DMS79 treated with DMSO at 0.1 percent for 48 hours (cell line): ENCODE measurements at places on chromosomes 1 and 21.

- no peak for DNase-seq
Observed at GRCh38 chr1:237583756-237584155, 307.0 kb downstream of the ZP4 start.

DNA sequence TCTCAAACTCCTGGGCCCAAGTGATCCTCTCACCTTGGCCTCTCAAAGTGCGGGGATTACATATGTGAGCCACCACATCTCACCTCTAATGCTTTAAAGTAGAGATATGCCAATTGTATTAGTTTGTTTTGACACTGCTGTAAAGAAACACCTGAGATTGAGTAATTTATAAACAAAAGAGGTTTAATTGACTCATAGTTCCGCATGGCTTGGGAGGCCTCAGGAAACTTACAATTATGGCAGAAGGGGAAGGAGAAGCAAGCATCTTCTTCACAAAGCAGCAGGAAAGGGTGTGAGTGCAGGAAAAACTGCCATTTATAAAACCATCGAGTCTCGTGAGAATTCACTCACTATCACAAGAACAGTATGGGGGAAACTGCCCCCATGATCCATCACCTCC is 3.5 kb upstream of the MYCL start:
- no peak for DNase-seq

DNA sequence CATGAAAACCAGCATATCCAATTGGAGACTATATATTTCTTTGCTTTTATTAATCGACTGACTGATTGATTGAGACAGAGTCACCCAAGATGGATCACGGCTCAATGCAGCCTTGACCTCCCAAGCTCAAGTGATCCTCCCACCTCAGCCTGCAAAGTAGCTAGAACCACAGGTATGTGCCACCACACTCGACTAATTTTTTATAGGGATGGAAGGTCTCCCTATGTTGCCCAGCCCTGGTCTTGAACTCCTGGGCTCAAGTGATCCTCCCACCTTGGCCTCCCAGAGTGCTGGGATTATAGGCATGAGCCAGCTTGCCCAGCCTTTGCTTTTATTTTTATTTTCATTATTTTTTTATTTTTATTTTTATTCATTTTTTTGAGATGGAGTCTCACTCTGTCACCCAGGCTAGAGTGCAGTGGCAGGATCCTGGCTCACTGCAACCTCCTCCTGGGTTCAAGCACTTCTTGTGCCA is 5.4 kb downstream of the SPEN start:
- DNase-seq = no peak

DNA sequence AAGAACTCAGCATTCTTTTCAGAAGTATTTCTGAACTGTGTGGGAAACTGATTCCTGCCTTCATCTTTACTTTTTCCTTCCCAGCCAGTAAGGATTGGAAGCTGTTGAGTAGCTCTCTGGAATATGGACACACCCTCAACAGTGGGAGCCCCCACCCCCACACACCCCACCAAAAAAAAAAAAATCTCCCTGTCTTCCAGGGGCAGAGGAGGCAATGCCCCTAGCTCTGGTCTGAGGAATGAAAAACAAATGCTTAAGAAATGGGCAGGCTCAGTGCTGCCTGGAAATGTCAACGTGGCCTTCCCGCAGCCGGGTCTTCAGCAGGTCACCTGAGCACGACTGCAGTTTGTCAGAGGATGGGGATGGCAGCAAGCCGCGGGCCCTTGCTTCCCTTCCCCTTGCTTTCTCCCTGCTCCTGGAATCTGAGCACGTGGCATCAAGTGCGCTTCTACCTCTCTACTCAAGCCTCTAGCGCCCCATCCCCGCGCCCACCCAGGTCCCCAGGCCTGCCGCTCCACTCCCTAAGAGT is 479 bp downstream of the RGS16 start:
- DNase-seq = peak; percentile 45

DNA sequence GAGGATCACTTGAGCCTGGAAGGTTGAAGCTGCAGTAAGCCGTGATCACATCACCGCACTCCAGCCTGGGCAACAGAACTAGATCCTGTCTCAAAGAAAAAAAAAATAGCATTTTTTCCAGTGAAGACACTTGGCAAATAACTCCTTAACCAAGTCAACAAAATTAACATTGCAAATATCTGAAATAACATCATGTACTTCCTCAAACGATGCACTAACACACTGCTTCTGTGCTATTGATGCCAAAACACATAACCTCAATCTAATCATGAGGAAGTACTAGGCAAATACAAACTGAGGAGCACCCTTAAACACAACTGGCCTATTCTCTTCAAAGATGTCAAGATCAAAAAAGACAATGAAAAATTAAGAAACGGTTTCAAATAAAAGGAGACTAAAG is 32.3 kb downstream of the PABPC4 start:
- DNase-seq = no peak

DNA sequence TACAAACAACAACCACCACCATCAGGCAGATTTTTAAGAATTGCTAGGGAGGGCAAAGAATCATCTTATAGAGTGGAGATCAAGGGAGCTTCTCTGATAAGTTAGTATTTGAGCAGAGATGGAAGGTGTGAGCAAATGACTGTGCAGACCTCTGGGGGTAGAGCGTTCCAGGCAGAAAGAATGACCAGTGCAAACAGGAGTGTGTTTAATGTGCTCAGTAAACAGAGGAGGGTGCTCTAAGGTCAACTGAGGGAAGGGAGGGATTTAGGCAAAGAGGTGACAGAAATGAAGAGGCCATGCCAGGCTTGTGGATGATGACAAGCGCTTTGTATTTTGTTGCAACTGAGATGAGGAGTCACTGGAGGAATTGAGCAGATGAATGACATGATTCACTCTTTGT is 172.5 kb upstream of the GJB5 start:
- DNase-seq = no peak

DNA sequence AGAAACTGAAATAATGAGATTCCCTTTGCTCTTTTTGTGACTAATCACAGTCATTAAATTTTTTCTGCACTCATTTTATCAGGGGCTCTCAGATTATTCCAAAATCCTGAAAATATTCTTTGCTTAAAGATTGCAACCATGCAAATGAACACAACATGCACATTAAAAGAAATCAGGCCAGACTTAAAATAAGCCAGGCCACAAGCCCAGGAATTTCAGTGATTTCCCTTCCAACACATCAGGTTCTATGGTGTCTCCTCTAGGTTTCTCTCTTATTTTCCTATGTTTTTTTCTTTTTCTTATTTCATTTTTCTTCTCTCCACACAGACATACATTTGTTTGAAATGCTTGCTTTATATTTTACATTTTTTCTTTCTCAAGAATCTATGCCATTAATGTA is 65.3 kb downstream of the NIBAN1 start:
- no peak for DNase-seq

- DNase-seq = no peak
Observed at GRCh38 chr1:198734323-198735008, 95.6 kb downstream of the PTPRC start.

DNA sequence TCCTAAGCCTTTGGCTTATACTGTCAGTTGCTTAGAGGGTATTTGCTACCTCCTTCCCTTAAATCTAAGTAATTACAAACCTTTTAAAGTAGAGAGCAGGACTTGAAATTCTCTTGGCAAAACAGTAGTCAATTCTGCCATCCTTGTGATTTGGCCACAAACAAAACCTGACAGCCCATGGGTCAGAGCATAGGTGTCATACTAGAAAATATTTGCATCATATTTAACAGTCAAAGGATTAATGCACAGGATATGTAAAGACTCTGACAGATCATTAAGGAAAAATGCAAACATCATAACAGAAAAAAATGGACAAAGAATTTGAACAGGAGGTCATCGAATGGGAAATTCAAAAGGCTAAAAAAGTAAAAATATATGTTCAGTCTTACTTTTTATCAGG is 50.5 kb downstream of the ZFYVE9 start:
- DNase-seq = no peak

DNA sequence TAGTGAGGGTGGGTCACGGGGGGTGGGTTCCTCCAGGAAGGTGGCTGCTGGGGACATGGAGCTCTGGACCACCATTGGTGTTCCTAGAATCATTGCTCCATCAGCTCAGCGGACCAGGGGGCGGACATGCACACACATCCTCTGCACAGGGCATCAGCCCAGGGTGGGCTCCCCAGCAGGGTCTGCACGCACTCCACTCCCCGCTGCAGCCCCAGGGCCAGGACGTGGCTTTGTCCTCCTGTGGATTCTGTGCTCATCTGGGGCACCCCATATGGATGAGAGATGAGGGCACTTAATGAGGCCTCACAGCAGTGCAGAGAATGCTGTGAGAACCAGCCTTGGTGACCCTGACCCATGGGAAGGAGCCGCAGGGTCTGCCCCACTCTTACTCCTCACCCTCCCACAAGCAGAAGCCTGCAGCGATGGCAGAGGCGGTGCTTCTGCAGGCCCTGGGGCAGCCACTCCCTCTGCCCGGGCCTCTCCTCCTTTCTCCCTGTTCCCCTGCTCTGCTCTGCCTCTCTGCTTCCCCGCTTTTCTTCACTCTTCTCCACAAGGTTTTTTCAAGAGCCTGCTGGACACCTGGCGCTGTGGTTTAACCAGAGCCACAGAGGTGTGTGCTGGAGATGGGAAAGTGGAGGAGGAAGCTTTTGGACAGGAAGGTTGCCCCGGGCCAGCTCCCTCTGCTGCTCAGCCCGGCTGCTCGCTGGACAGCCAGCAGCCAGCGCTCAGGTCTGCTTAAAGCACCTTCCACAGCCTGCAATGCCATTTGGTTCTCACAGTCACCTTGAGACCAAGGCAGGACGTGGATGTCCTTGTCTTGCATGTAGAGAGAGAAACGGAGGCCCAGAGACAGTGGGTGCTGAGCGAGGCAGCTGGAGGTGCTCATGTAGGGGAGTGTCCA is 26.3 kb upstream of the PCBP3 start:
- peak; percentile 22 for DNase-seq

DNA sequence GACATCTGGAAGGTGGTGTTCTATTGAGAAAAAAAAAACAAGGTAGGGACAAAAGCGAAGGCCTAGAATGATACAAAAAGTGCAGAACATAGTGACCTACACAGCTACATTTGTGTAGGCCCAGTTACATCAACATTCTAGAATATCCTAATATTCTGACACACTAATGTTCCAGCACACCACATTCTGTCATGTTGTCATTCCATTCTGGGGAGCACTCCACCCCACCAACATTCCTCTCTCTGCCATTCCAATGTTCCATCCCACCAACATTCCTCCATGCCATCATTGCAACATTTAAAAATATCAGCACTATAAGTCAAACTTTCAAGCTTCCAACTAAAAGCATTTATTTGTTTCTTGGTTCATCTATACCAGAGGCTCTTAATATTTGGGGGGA is 28.5 kb downstream of the COA7 start:
- DNase-seq = no peak

DNA sequence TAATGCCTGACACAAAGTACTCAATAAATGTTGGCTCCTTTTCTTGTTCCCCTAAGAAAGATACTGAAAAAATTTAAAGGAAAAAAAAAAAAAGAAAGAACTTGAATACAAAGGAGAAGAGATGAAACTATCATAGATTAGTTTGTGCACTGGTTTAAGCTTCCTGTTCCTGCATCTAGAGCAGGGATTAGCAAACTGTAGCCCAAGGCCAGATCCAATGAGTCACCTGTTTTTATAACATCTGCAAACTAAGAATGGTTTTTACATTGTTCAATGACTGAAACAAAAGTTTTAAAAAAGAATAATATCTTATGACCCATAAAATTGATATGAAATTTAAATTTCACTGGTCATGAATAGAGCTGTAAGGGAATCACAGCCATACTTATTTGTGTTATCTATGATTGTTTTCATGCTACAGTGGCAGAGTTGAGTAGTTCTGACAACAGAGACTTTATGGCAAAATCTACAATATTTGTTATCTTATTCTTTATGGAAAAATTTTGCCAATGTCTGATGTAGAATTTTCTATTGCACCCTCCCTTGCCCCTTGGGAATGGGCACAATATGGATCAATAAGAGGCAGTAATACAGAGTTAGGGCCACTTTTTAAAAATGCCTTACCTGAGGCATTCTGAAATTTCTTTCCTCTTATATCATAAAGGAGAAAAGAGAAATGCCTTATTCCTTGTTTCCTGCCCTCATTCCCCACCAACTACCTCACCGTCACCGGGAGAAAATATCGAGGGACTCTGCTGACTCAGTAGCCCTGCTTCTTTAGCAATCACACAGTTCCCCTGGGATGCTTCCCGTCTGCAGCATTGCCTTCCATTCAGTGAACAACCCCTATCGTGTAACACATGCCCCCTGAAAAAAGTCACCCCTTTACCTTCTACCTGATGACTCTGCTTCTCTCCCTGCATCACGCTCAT is 50.6 kb downstream of the WDR64 start:
- no peak for DNase-seq

DNA sequence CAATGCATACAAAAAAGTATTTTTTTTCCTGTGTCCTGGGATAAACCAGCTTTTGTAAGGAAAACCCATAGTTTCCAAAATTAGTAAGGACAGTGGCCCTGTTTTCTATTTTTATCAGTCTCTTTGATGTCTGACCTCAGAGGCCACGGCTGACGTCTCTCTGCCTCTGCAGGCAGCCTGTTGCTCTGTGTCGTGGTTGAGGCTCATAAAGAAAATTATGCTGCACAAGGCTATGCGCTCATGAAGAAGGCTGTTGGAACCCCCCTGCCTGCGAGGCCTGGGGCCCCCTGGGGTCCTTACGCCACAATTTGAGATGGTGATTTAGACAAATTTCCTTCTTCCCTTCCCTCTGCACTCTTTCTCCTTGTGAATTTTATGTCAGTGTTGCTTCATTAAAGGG is 48.9 kb downstream of the AGPAT3 start:
- no peak for DNase-seq

DNA sequence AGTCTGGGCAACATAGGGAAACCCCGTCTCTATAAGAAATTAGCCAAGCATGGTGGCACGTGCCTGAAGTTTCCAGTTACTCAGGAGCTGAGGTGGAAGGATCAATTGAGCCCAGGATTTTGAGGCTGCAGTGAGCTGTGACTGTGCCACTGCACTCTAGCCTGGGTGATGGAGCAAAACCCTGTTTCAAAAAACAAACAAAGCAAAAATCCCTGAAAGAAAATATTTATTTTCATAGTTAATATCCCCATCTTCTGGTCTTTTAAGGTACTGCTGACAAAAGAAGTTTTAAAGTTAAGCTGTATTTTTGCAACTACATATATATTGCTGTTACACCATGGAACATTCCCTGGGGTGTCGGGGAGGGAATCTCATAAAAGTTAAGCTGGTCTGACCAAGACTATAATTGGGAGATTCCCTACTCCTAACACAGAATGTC is 26.0 kb downstream of the VAMP4 start:
- peak; percentile 8 for DNase-seq

DNA sequence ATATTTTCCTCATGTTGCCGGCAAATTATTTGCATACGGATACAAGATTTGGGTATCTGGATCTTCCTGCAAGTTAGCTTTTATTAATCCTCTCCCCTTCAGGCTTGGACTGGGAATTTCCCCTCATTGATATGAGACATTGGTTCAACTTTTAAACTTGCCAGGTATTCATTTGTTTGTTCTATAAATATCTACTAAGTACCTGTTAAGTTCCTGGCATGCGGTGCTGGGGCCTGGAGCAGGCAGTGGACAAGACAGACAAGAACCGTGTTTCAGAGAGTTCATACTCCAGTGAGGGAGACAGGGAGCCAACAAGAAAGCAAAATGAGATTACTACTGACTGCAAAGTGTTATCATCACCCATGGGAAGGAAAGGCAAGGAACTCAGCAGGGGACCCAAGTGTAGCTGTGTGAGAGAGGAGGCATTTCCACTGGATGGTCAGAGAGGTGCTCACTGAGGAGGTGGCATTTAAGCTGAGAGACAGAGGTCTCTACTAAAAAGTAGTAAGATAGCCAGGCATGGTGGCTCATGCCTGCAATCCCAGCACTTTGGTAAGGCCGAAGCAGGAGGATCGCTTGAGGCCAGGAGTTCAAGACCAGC is 39.1 kb upstream of the FHAD1 start:
- DNase-seq = no peak
